EH (cell line): ENCODE measurements at places on chromosomes 2 and 18.

GRCh38 chr2:181959508-181959907 is 26.1 kb upstream of the PPP1R1C start:
- DNase-seq = peak; percentile 23

DNA sequence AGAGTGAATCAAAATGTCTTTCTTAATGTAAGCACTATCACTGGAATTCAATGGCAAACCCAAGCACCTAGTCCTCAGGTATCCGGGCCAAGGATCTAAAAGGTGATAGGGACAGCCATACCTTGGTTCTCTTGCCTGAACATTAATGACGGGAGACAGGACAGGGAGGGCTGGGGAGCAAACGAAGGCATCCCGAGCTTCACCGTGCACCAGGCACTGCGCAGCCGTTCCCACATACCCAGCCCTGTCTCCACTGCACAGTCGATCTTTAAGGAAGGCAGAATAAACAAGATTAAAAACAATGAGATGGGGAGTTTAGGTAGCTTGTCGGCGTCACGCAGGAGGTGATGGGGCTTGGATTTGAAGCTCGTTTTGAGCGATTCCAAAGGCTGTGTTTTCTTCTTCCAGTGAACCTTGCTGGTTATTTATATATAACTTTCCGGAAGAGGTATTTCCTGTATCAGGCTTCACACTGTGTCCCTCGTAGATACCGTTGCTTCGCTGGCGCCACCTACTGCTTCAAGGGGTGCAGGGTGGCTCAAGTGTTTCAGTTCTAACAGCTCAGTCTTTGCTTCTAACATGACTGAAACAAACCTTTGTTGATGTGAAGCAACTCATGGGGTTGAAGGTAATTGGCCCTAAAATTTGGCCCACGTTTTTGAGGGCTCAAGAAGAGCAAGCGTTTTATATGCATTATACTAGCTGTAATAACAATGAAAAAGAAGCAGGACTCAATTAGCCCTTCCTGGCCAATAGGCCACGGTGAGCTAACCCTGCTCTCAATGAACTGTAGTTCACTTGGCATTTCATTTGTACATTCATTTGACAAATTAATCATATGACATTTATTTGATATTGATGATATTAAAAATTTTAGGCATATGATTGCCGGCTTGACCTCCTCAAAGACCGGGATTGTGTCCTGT is 77.4 kb downstream of the DCDC2C start:
- DNase-seq = no peak

DNA sequence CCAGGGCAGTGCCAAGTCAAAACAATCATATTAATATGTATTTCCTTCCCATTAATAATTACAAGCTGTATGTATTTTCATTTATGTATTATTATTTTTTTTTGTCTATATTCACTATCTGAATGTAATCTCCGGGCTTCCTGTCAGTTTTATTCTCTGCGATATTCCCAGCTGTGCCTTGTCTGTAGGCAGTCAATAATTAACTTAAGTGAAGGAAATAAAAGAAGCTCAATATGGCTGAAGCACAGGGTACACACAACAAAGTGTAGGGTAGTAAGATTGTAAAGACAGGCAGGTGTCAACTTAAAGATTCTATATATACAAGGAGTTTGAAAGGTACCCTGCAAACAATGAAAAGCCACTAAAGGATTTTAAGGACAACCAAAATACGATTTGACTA is 122.9 kb downstream of the ROCK1 start:
- no peak for DNase-seq

DNA sequence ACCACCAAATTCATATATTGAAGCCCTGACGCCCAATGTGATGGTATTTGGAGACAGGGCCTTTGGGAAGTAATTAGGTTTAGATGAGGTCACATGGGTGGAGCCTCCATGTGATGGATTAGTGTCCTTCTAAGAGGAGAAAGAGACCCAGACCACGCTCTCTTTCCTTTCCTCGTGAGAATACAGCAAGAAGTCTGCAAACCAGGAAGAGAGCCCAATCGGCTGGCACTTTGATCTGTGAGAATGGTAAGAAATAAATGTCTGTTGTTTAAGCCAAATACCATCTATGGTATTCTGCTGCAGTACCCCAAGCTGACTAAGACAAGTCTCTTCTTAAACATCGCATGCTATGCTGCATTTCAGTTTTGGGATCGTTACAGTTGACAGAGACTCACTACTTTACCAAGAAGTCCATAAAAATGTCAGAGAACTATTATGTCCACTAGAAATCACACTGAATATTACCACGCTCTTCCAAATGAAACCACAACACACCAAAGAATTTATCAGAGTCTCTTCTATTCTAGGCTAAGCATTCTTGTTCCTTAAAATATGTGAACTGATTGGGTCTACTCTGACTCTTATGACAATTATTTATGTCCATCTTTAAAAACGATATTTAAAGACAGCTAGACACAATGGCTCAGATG is 48.5 kb downstream of the LPIN2 start:
- peak; percentile 86 for DNase-seq

- DNase-seq = no peak
These were observed 44.4 kb upstream of the MGAT4A start for GRCh38 chr2:98775146-98775986.

GRCh38 chr18:49481317-49481716 is 5.7 kb downstream of the C18orf32 start:
- no peak for DNase-seq

DNA sequence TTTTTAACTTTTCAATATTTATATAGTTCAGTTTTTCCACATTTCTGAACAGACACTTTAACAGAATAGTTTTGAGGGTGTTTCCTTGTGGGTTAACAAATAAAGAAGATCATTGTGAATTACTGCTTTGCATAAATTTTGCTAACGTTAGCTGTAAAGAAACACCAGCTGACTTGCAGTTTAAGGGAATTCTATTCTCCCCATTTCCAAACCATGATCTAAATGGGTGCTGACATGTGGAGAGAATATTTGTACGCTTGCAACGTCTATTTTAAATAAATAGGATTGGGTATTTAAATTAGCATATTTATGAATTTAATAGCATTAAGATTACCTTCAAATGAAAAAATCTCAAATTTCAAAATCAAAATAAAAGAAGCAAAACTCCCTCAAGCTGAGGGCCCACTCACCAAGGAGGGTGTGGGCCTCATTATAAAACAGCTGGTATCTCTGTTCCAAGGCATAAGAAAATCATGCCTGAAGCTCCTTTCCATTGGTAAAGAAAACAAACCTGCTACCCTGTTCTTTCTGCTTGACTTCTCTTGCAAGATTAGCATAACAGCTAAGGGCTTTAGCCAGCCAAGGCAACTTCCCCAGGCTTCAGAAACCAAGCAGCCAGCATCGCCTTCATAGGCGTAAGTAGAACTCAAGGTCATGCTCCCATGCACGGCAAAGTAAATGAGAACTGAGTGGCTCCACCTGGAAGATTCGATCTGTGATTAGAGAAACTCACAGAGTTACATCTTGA is 3.2 kb downstream of the MRO start:
- no peak for DNase-seq

- no peak for DNase-seq
These were observed 68.1 kb downstream of the GNAL start for GRCh38 chr18:11757084-11757590.

DNA sequence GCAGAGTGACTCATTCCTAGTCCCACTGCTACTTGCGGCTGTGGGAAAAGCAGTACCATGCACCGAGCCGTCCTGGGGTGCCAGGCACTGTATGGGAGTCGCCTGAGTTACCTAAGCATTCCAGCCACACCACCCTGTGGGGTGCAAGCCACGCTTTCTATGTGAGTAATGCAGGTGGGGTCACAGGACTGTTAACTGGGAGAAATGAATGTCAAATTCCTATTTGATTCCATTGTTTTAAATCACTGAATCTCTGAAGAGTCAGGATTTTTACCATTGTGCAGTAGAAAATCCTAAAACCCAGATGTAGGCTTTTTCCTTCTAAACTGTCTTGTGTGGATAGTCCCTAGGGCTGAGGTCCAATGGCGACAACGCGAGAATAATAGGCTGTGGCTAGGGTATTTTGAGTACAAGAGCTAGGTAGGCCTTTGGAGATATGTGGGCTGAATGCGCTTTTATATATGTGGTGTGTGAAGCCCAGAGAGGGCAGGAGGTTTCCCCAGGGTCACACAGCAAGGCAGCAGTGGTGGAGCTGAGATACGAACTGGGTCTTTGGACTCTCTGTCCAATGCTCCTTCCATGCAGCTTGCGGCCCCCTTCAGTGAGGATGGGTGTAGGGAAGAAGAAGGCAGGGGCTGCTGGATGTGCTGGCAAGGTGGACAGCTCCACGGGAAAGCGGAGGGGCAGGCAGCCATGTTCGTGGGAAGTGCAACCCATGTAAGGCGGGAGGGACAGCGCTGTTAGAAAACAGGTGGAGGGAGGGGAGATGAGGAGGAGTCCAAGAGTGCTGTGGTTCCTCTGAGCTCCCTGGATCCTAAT is 83.2 kb downstream of the DDX1 start:
- DNase-seq = no peak

DNA sequence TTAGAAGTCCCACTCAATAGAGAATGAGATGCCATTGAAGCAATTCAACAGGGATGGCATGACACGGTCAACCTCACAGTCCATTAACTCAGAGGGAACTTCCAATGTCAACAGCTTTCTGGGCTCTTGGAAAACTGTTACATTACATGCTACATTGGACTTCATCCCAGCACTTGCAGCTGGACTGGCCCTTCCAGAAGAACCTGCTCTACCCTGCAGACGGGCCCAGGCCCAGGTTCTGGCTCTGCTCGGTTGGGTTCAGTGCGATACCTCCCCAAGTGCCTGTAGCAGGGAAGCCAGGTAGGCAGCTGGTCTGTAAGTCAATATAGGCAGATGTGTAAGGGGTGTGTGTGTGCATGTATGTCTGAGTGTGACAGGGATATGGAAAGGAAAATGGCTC is 12.9 kb downstream of the LAMA1 start:
- DNase-seq = no peak

DNA sequence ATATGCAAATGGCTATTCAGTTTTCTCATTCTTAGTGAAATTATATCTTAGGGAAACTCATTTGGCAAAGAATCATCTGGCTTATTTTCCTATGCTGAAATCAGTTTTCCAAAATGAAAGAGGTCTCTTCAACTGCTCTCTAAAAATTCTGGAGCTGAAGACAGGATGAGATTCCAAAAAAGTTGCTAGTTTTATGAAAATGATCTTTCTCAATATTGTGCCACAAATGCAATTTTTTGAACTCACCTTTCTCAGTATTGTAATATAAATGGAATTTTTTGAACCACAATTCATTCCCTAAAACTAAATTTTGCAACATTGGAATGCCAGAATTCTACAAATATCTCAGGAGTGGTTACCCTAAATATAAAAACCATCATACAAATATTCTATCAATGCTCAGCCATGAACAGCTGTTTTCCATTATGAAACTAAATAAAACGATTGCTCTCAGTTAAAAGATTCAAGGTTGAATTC is 147.7 kb upstream of the PKDCC start:
- DNase-seq = no peak

DNA sequence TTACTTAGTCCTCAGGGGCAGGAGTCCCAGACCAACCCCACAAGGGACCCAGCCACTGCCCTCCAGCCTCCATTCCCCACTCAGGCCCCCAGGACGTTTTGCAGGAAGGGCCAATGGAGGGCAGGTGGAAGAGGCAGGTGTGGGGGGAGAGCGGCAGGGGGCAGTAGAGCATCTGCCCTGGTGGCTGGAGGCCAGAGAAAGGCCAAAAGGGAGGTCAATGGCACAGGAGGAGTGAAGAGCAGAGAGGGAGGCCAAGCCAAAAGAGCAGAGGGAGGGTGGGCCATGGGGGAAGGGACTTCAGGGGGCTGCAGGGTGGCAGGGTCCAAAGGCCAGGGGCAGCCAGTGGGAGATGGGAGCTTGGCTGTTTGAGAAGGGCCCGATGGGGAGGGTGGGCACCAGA is 17.3 kb upstream of the GPR55 start:
- DNase-seq = no peak

DNA sequence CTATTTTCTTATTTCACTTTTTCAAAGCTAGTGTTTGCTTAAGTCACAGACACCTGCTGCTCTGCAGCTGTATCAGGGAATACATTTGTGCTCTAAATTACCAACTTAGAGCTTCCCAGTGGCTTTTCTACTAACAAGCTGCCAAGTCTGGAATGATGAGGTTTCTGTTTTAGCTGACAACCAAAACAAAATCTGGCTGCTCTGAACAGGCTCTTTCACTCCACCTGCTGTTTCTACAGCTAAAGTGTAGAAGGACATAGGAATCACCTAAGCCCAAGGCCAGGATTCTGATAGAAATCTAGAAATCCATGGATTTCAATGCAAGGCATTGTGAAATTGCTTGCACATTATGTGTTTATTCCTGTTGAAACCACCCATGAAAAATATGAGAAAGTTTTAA is 201.2 kb downstream of the SUCLG1 start:
- DNase-seq = no peak

DNA sequence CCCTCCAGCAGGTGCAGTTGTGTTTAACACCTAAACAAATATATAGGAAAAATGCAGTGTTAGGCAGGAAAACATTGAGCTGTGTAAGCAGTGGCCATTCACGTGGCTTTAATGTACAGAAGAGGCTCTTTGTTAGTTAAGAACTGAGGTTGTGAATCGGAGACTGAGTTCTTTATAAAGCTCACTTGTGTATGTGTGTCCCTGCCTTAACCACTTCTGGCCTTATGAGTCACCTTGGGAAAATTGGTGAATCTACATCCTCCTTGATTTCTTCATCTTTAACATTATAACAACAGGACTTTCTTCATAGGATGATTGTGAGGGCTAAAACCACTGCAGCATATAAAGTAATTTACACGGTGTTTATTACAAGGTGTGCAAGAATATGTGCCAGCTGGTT is 188.4 kb upstream of the TPO start:
- DNase-seq = peak; percentile 4

- DNase-seq = no peak
These were observed 97.9 kb downstream of the BAZ2B start for GRCh38 chr2:159518321-159519005.

GRCh38 chr2:223633656-223634055 is 31.5 kb upstream of the SCG2 start:
- DNase-seq = no peak

GRCh38 chr2:113762377-113763118 is 6.1 kb upstream of the SLC35F5 start:
- peak; percentile 94 for DNase-seq

GRCh38 chr18:37524498-37525261 is 40.9 kb downstream of the CELF4 start:
- no peak for DNase-seq

- DNase-seq = peak; percentile 74
These were observed 7.3 kb upstream of the PLEK start for GRCh38 chr2:68357605-68358337.

GRCh38 chr2:64996871-64997307 is 7.7 kb downstream of the SLC1A4 start:
- DNase-seq = peak; percentile 40

DNA sequence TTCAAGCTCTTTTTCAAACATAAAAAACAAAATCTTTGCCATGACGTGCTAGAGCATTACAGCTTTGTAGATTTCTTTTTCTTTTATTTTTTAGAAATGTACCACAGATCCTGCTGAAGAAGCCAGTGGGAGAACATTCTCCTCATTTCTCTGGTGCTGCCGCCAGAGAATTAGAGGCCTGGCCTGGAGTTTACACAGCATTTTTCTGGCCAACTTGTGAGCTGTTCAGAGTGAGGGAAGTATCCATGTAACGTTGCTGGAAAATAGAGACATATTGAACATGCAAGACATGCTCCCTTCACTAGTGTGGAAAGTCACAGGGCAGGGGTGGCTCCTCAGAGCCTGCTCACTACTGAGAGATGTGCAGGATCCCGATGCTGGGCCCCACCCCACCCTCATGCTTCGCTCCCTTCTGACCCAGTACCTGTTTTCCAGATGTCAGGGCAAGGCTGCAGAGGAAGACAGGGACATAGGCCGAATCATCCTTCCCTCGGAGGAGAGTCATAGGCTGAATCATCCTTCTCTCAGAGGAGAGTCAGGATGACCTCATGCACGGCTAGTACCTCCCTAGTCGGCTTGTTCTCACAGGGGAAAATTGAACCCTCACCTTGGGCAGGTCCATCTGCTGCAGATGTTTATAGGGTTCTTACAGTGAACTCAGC is 298.5 kb downstream of the INSIG2 start:
- DNase-seq = peak; percentile 78
